ENCODE measurements at places on chromosomes 1 and 21.

DNA sequence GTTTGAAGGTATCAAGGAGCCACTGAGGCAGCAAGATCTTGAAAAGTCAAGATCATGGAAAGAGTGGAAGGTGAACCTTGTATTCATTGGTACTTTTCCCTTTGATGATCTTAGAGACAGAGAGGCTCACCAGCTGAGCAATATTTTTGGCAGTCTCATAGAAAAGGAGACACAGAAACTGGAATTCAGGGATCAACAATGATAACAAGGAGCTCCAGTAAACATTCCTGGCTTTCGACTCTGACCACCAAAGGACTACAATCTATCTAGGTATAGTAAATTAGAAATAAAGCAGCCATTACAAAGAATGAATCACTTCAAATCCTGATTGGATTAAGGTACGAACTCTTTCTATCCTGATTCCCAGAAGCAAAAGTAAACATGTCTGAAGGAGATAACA is 615.4 kb downstream of the KIF26B start:
- H3K27ac ChIP-seq, result no peak overlapping the region
- H3K27me3 ChIP-seq, result no peaks in the 10 kb centered on the region
- H3K4me3 ChIP-seq, result no peak overlapping the region
- H3K36me3 ChIP-seq, result no peaks in the 10 kb centered on the region
- peaks cover 2% of the 10 kb centered on the region for H3K4me1 ChIP-seq

GRCh38 chr1:60222360-60223115 is 149.0 kb upstream of the C1orf87 start:
- no peaks in the 10 kb centered on the region for H3K27me3 ChIP-seq
- H3K27ac ChIP-seq, result no peak overlapping the region
- H3K4me3 ChIP-seq, result no peak overlapping the region
- DNase-seq, result no peak
- H3K36me3 ChIP-seq, result no peaks in the 10 kb centered on the region

DNA sequence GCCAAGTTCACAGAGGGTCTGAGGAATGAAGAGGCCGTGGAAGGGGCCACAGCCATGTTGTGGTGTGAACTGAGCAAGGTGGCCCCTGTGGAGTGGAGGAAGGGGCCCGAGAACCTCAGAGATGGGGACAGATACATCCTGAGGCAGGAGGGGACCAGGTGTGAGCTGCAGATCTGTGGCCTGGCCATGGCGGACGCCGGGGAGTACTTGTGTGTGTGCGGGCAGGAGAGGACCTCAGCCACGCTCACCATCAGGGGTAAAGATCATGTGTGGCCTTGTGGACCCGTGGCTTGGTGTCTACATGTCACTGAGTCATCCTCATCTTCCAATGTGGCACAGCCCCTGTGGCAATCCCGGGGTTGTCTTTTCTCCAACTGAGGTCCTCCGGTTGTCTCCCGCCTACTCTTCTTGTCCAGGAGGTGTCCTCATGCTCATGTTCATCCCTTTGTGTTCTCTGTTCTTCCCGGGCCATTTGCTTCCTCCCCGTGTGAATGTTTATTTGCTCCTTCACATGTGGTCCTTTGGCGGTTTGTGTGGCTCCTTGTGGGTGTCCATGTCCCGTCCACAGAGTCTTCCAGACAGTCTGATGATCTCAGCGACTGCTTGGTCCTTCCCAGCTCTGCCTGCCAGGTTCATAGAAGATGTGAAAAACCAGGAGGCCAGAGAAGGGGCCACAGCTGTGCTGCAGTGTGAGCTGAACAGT is 84.2 kb downstream of the OBSCN start:
- no peak for DNase-seq
- H3K36me3 ChIP-seq, result no peaks in the 10 kb centered on the region
- H3K27me3 ChIP-seq, result no peaks in the 10 kb centered on the region

- DNase-seq, result no peak
- no peak overlapping the region for H3K4me3 ChIP-seq
- H3K36me3 ChIP-seq, result no peaks in the 10 kb centered on the region
- H3K27ac ChIP-seq, result peak overlapping the region; percentile 24
Observed at GRCh38 chr1:9084906-9085305, 15.5 kb upstream of the SLC2A5 start.

DNA sequence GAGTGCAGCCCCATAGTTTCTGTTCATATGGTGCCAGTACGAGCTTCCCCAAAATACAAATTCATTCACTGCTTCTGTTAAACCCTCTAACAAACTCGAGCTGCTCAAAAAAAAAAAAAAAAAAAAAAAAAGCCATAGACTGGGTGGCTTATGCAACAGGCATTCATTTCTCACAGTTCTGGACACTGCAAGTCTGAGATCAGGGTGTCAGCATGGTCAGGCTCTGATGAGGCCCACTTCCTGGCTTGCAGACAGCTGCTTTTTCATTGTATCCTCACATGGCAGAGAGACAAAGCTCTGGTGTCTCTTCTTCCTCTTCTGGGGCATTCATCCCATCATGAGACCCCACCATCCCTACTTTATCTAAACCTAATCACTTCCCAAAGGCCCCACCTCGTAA is 121.6 kb downstream of the PTBP2 start:
- no peaks in the 10 kb centered on the region for H3K4me1 ChIP-seq
- no peak for DNase-seq
- no peak overlapping the region for H3K27ac ChIP-seq
- no peaks in the 10 kb centered on the region for H3K27me3 ChIP-seq

DNA sequence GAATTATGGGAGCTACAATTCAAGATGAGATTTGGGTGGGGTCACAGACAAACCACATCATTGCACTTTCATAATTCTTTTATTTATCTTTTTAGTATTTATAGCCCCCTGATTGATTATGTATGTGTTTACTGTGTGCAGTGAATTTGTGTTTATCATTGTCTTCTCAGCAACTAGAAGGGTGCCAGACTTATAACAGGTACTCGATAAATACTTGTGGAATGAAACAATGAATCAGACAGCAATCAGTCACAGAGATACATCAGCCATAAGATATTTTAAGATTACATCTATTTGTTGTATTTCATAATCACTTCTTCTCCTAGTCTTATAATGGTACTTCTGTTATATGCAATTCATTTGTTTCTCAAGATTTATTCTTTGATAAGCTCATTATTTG is 273.2 kb downstream of the PTPRC start:
- H3K27ac ChIP-seq, result no peak overlapping the region
- no peak for DNase-seq
- H3K36me3 ChIP-seq, result no peaks in the 10 kb centered on the region
- no peaks in the 10 kb centered on the region for H3K27me3 ChIP-seq
- peaks cover 15% of the 10 kb centered on the region for H3K4me1 ChIP-seq
- H3K4me3 ChIP-seq, result no peak overlapping the region

GRCh38 chr1:227388214-227389168 is 70.2 kb upstream of the CDC42BPA start:
- H3K36me3 ChIP-seq, result no peaks in the 10 kb centered on the region
- no peak overlapping the region for H3K4me3 ChIP-seq
- DNase-seq, result no peak
- H3K4me1 ChIP-seq, result no peaks in the 10 kb centered on the region
- H3K27me3 ChIP-seq, result no peaks in the 10 kb centered on the region

DNA sequence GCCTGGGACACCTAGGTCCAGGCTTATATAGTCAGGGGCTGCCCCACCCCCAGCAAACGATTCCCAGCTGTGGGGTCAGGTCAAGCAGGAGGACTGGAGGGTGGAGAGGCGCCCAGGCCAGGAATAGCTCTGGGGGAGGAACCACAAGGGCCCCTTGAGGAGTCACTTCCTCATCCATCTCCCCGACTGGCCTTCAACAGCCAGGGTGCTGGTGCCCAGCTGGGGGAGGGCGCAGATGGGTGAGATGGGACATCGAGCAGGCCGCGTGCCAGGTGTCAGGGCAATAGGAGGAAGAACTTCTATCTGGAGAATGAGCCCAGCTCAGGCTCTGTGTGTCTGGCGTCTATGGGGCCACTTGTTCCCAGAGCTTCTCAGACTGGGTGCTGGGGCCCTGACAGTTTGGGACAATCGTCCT is 208 bp upstream of the MYBPH start:
- peaks cover 32% of the 10 kb centered on the region for H3K4me1 ChIP-seq
- DNase-seq, result no peak
- H3K27me3 ChIP-seq, result no peaks in the 10 kb centered on the region
- H3K36me3 ChIP-seq, result peaks cover 20% of the 10 kb centered on the region

DNA sequence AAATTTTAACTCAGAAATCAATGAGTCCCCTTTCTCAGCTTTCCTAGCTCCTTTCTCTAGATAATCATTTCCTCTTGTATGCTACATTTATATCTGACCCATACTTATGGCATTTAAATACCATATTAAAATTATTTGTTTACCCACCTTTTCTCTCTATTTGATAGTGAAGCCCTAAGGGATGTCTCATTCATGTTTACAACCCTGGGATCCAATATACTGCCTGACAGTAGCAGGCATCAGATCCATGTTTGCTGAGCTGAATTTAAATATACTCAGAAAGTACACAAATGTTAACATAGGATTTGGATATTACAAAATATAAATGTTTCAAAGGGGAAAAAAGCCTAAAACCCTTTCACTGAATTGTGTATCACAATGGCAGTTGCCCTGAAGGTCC is 26.5 kb downstream of the SCMH1 start:
- H3K27ac ChIP-seq, result no peak overlapping the region
- no peaks in the 10 kb centered on the region for H3K27me3 ChIP-seq
- H3K4me3 ChIP-seq, result no peak overlapping the region
- peaks cover 8% of the 10 kb centered on the region for H3K4me1 ChIP-seq
- no peaks in the 10 kb centered on the region for H3K36me3 ChIP-seq
